ENCODE measurements at places on chromosomes 3 and 15.

GRCh38 chr15:84883466-84883865 is 996 bp upstream of the SLC28A1 start:
- DNase-seq, result no peak

DNA sequence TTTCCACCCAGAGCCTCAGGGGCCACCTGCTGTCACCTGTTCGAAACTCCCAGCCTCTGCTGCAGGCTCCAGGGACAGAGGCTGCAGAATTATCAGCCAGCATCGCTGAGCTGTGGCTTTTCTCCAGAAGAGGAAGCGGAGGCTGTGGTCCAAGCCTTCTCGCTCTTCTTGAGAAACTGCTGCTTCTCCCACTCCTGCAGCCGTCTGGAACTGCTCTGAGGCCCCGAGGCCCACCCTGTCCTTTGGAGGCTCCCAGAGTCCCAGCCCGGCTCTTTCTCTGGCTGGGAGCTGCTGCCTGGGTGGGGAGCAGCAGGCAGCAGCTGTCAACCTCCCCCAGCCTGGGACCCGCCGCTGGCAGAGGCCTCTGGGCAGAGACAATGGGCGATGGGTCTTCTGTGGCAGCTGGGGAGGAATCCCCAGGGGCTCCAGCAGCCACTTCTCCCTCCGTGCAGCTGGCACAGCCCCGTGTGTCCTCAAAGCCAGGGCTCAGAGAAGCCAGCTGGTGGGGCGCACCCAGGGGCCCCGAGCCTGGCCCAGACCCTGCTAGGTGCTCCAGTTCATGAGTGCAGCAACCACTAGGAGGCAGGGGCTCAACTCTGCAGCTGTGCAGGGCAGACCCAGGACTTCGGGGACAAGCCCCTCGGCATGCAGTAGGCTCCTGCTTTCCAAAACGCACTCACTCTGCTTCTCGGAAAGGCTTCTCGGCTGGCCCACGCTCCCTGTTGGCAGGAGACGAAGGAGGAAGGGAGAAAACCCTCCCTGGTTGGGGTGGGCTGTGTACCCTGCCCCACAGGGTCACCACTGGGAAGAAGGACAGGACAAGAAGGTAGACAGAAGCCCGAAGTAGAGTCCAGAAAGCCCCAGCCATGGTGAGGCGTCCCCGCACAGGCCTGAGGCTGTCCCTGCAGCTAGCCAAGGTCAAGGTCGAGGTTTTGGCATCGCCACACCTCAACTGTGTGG is 49.9 kb upstream of the FURIN start:
- DNase-seq, result peak; percentile 86

GRCh38 chr3:186637686-186638085 is 2.5 kb upstream of the FETUB start:
- DNase-seq, result no peak

DNA sequence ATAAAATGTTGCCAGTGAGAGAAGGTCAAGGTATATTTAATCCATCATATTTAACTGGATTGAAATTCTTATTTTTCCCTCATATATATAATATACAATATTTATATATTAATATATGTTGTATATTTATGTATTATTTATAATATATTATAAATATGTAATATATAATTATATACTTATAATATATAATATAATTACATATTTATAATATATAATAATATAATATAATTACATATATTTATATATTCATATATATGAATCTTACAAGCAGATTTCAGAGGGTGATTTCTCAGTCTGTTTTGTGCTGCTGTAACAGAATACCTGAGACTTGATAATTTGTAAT is 52.7 kb upstream of the TLE3 start:
- no peak for DNase-seq

- DNase-seq, result peak; percentile 57
These were observed 2.6 kb upstream of the FOXP1 start for GRCh38 chr3:71585887-71586809.

- DNase-seq, result no peak
These were observed 16.3 kb downstream of the SV2B start for GRCh38 chr15:91116113-91117067.

GRCh38 chr3:43288366-43288765 is 2.0 kb downstream of the SNRK start:
- DNase-seq, result peak; percentile 51

DNA sequence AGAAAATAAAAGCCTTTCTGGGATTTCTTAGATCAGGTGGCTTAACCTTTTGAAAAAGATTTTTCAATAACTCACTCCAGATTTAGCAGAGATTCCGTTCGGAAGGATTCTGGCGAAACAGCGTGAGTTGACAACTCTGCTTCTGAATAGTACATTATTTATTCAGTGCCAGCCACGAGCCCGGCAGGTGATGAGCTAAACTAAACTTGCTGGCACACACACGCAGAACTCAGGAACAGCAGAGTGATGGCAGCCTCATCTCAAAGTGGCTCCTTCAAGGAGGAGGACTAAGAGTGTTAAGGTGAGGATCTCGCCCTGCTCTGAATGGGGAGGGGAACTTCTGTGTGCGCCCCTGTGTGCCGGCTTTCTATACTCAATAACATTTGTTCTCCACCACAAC is 114.3 kb downstream of the FAM43A start:
- DNase-seq, result no peak

DNA sequence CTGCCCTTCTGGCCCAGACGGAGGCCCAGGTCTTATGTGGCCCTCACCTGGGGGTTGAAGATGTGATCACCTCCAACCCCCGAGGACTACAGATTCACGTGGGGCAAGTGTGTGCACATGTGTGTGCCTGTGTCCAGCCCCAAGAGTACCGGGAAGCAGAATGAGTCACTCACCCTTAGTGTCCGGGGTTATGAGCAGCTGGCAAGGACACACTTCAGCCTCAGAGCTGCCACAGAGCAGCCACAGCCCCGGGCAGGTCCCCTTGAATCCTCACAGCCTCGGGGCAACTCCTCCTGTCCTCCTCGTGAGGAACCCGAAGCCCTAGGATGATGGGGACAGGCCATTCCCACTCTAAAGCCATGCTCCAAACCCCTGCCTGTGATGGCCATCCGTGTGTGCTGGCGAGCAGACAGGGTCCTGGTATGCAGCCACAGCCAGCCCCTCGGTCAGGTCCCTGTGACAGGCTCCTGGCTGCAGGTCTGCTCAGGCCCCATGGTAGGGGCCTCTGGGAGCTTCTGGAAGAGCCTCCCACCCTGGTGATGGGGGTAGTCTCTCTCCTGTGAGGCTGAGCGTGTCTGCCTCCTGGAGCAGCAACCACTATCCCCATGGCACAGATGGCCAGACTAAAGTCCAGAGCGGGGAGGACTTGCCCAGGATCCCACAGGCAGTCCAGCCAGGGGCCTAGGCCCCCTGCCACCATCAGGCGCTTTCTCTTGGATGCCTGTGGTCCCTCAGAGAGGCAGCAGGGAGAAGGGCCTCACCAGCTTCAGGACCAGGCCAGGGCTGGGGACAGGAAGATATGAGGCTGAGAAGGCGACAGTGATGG is 852 bp downstream of the STAB1 start:
- no peak for DNase-seq

DNA sequence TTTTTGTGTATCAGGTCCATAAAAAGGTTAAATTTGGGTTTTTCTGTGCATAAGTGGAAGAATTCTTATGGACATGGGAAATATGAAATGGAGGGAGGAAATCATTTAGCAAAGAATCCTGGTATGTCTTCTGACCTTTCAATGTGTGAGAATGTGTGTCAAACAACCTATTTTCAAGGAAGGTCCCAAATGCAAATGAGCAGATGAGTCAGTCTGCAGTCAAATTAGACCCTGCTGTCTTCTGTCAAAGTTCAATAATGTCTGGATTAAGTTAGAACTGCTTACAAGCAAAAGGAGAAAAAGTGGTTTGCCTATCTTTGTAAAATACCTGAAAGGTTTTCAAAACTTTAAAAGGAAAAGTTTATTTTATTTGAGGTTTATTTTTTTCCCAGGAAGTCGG is 15.3 kb downstream of the FBN1 start:
- no peak for DNase-seq

GRCh38 chr15:71050461-71050860 is 64.8 kb upstream of the THSD4 start:
- DNase-seq, result no peak

DNA sequence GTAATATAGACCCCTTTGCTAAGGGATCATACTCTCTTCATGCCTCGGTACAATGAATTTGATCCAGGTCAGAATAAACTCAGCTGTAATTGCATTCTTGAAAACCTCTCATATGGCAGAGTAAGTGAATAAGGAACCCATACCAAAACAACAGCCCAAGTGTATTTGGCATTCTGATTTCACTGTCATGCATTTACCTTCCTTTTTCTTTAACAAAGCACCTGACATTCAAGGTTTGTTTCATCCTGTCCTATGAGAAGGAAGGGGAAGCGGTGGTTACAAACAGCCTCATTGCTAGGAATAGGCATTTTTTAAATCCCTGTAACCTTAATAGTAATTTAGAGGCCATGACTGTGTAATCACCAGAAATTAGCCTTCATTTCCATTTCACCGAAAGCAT is 97.1 kb downstream of the LSAMP start:
- DNase-seq, result no peak

- DNase-seq, result peak; percentile 80
These were observed 11.8 kb downstream of the ANAPC13 start for GRCh38 chr3:134473868-134474546.

GRCh38 chr15:50353251-50353974 is 1.6 kb downstream of the GABPB1 start:
- peak; percentile 40 for DNase-seq

DNA sequence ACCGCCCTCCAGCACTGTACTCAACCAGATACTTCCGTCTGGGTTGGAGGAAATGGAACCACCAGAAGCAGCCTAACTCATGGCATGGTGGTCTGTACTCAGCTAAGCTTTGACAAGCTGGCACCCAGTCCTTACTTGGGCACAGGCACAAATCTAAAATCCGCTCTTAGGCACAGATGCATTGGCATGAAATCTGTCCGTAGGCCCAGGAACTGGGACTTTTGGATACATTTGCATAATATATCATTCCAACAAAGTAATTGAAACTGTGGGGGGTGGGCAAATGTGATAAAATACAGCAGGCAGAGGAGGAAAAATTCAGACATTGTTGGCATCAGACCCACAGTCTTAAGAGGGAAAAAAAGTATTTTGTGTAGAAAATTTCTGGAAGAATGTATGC is 75.4 kb downstream of the C3orf85 start:
- no peak for DNase-seq

DNA sequence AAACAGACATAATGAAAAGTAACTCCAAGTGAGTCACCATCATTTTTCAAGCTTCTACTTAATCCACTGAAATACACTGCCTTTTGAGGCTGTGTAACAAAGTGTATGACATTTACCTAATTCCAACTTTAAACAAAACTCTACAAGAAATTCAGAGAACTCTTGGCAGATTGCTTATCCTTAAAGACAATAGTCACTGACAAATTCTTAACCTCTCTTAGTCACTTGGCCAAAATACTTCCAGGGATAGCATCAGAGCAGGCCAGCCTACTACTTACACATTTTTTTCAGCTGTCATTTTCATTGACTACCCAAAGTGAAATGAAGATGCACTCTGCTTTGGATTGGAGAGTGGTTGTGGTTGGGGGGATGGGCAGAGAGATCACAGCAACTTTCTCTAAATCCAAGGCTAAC is 3.6 kb downstream of the WWTR1 start:
- no peak for DNase-seq

DNA sequence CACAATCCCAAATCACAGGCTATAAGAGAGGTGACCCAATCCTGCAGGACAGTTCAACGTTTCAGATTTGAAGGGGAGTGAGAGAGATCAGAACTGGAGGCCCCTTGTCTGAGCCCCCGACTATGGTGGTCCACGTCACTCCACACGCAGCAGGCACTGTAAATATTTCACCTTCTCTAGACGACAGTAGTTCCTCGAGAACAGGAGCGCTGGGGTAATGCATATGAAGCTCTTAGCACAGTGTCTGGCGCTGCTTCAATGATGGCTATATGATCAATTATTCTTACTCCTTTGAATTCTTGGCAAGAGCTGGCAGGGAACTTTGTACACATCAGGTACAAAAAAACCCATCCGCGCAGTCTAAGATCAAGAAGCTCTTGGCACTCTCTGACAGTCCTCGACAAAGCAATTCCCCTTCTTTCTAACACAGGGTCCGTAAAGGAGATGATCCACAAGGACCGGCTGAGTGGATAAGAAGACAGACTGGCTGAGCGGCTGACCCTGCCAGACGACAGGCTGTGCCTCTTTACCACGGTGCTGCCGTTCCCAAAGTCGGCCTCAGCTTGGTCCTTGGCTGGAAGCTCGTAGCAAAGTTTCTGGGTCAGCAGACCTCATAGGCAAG is 522 bp upstream of the NRROS start:
- DNase-seq, result no peak

- no peak for DNase-seq
These were observed 585.2 kb downstream of the NTRK3 start for GRCh38 chr15:87671289-87671688.

DNA sequence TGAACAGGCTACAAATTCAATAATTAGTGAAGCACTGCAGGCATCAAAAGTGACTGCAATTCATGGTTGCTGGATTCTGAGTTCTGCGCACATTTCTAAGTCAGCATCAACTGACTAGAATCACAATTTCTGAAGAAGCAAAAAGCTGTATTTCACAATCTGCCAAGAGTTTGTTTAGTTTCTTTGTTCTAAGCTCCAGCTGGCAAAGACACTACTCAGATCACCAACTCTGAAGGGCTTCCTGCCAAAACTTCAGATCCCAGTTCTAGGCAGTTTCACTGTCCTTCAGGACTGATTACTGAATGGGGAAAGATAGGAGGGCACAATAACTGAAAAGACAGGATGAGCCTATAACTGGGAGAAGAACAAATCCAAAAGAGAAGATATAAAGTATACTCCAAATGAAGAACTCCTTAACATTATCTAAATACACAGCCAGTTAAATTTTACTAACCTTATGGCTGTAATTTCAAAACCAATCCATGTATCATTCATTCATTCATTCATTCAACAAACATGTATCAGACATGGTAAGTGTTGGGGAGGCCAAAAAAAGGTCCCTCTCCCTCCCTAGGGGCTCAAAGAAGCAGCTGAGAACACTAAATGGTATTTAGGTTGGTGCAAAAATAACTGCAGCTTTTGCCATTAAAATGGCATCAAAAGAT is 17.1 kb downstream of the TJP1 start:
- no peak for DNase-seq

GRCh38 chr15:60408463-60408981 is 10.7 kb upstream of the ANXA2 start:
- DNase-seq, result peak; percentile 44

GRCh38 chr3:69983546-69984265 is 15.8 kb upstream of the SAMMSON start:
- no peak for DNase-seq

DNA sequence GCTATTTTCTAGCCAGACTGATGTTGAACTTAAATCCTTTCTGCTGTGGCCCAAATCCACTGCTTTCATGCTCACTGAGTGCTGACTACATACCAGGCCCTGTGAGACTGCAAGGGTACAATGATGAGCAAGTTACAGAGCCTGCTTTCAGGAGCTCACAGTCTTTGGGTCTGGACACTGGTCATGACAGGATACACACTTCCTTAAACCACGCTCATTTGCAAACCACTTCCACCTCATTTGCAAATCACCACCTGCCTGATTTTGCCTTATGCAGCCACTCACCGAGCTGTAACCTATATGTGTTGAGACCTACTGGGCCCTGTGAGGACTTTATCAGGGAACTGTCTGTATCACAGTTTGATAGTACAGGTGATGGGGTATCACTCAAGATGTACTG is 50.2 kb upstream of the LRRC58 start:
- DNase-seq, result peak; percentile 26

- no peak for DNase-seq
These were observed 15.7 kb upstream of the KIF23 start for GRCh38 chr15:69398491-69398891.

- DNase-seq, result no peak
These were observed 104.4 kb upstream of the IQSEC1 start for GRCh38 chr3:13177641-13178040.

- no peak for DNase-seq
These were observed 152.0 kb upstream of the PEX5L start for GRCh38 chr3:180188512-180189309.

Data from OCI-LY7 (cell line).